Progenitor cell of endocrine pancreas (in vitro differentiated cells): ENCODE measurements at places on chromosomes 1 and 21.

GRCh38 chr1:52792036-52792435, 50.5 kb upstream of the ZYG11A start:
- no peak for DNase-seq

GRCh38 chr1:53957194-53957818, 11.2 kb downstream of the LRRC42 start:
- no peak for DNase-seq

- no peak for DNase-seq
These were observed 95.5 kb upstream of the TMPRSS2 start for GRCh38 chr21:41603476-41603875.

GRCh38 chr1:119937198-119937597, 40.9 kb upstream of the ADAM30 start:
- DNase-seq, result no peak

- no peak for DNase-seq
These were observed 1324.0 kb downstream of the AMY1C start for GRCh38 chr1:105073660-105074059.

- no peak for DNase-seq
These were observed 66.3 kb upstream of the TLR5 start for GRCh38 chr1:223209293-223209898.

GRCh38 chr21:33898586-33898985, 17.0 kb downstream of the ATP5PO start:
- no peak for DNase-seq

DNA sequence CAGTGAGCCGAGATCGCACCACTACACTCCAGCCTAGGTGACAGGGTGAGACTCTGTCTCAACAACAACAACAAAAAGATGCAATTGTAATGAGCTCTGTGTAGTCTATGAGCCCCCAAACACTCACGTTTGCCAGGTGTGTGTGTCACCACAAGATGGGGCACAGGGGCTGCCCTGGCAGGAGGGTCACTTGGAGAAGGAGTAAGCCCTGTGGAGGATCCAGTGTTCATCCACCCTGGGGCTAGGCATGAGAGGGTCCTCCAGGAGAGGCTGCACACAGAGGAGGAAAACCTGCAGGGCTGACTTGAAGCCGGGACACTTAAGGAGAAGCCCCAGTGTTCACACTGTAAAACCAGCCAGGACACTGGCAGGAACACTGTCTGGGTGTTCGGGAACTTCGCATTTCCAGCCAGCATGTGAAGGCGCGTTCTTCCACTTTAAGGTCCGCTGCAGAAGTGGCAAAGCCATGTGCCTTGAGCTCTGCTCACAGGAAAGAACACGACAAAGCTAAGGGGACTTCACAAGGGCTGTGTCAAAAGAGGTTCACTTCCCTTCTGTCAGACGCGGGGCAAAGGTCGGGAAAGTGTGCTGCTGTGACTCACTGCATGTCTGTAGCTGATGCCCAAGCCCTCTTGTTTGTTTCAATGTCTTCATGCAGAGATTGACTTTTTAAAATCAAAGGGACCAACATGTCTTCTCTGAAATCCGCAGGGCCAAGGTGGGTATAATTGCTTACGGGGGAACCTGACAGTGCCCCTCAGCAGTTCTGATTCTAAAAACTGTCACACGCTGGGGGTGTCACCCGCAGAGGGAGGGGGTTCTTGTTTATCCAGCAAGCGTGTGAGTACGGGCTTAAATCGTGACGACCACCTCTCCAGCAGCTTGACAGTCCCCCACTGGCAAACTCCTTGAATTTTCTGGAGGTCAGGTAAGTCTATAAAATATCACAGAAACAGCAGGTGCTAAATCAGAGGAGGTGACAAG, 102.8 kb downstream of the RIPK4 start:
- no peak for DNase-seq

GRCh38 chr1:93021539-93022134, 57.4 kb upstream of the MTF2 start:
- no peak for DNase-seq
